Stimulated activated naive CD4-positive, alpha-beta T cell (primary cell): ENCODE measurements at places on chromosomes 3 and 15.

- DNase-seq = no peak
These were observed 208.3 kb upstream of the RBMS3 start for GRCh38 chr3:29072611-29073010.

DNA sequence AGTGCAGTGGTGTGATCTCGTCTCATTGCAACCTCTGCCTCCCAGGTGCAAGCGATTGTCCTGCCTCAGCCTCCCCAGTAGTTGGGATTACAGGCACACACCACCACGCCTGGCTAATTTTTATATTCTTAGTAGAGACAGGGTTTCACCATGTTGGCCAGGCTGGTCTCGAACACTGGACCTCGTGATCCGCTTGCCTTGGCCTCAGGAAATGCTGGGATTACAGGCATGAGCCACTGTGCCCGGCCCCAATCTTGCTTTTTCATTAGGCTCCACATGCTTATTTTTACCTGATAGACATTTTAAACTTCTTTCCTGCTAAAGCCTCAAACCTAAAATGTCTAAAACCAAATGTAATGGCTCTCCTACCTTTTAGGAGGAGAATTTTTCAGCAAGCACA is 817.0 kb upstream of the NECTIN3 start:
- no peak for DNase-seq

DNA sequence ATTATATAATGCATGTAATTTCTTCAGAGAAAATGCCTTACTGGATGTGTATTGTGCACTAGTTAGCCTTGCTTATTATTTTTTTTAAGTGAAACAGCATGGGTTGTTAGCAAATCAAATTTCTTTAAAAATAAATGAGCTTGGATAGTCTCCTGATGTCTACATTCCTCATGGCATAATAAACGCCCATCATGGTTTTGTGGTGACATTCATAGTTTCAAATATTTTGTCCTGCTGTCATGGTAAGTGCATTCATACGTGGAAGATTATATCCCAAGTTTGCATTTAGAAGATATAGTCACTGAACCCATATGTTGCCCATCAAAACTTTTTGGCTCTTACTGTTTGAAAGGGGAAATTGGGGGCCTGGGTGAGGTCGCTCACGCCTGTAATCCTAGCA is 130.7 kb downstream of the ALCAM start:
- DNase-seq = no peak

DNA sequence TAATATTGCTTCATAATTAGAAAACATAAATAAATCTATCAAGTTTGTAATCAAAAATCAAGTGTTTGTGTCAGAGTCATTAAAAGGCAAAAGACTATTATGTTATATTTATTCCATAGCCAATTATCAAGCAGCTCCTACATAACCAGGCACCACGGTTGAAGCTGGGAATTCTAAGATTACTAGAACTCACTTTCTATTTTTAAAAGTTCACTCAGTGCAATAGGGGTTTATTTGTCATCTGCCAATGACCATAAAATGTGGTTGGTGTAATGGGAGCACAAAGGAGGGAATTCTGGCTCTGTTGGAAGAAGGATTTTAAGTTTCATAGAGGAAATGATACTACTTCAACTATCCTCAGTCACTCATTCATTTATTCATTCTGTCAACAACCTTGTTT is 57.7 kb downstream of the TRIM69 start:
- no peak for DNase-seq

DNA sequence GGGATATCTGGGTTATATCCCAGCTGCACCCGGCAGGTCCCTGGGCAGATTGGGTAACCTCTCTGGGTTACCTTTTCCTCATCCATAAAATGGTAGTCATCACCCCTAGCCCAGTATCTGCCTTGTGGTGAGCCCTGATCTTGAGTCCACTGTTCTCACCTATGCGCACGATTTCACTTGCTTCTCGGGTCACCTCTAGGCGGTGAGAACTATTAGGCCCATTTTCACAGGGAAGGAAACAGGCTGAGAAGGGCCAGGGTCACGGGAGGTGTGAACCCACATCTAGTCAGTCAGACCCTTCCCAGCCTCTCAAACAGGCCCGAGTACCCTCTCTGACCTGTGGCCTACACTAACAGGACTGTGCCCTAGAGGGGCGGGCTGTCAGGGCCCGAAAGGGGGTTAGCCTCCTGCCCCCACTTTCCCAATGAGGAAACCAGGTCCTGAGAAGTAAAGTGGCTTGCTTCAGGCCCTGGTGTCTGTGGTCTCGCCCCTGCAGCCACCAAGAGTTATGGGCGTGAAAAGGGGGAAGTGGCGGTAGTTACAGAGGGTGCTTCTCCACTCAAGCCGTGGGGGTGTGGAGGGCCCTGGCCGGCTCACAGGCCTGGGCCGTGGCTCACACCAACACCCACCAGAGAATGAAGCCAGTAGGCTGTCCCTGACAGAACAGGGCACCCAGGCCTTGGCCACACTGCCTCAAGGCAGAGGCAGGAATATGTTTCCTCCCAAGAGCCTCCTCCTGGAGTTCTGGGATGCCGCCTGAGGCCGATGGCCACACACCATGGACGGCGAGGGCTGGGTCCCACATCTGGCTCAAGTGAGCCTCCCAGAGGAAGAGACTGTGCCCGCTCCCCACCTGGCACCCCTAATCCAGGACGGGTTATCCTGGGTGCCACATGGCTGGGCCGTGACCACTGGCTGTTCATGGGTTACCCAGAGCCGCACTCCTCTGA is 19.5 kb downstream of the PSTPIP1 start:
- DNase-seq = no peak

DNA sequence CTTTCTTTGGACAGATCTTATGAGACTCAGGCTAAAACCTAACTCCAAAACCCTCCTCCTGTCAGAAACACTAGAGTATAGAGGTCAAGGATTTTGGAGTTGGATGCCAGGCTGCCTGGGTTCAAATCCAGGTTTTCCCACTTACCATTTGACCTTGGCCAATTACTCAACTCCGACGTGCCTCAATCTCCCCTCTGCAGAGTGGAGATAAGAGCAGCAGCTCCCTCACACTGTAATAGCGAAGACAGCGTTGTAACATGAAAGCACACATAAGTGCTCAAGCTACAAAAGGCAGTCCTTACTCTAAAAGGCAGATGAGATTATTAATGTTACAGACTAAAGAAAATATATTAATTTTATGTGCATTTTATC is 90.1 kb downstream of the IGF2BP2 start:
- no peak for DNase-seq

GRCh38 chr3:138833899-138834595 is 681 bp downstream of the PIK3CB start:
- DNase-seq = no peak

- no peak for DNase-seq
These were observed 89.3 kb downstream of the CHD2 start for GRCh38 chr15:92989470-92989869.

- DNase-seq = peak; percentile 51
These were observed 156.7 kb upstream of the MEF2A start for GRCh38 chr15:99409097-99409473.

GRCh38 chr3:39150803-39151631 is 2.4 kb downstream of the CSRNP1 start:
- no peak for DNase-seq

DNA sequence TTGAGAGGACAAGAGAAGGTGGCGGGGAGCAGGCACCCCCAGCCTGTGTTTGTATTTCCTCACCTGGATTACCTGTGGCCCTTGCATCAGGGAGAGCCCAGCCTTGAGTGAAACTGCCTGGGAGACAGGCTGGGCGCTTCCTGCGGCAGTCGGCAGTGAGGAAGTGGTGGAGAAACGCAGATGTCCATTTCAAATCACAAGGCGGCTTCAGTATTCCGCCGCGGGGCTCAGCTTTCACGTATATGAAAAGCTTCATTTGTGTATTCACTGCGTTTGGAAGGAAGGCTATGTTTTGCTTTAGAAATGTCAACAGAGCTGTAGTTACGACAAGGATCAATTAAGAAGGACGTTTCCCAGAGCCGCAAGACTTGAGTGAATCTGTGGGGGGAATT is 167.4 kb upstream of the CTDSPL start:
- no peak for DNase-seq

GRCh38 chr3:151383111-151383510 is 1.4 kb downstream of the P2RY12 start:
- no peak for DNase-seq

DNA sequence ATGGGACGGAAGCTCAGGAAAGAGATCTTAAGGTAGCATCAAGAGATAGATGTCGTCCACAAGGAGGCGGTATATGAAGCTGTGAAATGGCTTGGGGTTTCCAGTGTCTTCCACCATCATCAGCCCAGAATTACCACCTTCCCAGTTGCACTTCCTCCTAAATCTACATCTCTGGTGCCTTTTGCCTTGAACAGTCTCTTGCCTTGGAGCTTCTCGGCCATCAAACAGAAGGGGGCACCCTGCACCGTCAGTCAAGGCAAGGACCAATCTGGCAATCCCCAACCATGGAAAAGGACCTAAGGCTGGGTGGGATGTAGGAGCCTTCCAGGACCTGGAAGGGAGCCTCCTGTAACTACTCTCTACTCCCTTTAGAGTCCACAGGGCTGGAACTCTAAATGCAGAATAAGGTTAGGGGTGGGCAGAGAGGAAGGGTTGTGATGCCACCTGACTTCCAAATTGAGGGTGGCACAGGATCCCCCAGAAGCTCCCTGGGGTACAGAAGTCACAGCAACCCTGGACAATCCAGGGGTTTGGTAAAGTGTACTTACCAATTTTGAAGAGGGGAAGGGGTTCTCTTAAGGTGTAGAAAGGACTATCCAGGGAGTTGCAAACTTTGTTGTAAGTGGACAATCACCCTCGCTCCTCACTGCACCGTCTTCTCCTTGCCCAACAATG is 1.0 kb upstream of the RYR3 start:
- no peak for DNase-seq

DNA sequence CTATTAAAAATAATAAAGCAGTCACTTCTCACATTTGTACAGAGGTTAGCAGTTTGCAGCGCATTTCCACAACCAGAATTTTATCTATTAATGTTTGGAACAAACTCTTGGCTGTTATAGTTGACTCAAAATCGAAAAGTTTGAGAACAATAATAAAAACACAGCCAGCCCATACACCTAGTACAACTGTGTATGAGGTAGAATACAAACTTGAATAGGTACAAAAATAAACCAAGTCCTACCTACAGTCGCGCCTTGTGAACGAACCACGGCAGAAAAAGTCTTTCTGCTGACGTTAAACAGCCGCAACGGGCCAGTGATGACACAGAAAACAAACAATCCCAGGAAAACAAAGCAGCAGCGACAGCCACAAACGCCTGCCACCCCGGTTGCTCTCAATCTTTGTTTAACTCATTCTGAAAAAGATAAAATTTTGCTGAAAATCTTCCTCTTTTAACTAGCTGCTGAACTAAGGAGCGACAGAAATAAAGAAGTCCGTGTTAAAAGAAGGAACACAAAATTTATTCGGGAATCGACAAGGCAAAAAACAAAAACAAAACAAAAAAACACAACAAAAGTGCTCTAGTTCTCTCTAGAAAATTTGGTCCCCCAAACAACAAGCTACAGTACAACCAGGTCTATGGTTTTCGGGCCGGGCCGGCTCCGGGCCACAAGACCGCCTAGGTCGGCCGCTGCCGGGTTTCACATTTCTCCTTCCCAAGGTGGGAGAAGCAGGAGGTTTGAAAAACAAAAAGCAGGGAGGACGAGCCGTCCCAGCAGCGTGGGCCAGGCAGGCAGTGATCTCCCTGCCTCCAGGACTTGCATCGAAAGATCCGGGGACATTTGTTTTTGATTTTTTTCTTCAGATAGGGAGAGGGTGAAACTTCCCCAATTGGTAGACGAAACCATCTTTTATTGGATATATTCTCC is 2.9 kb downstream of the FOXL2 start:
- peak; percentile 25 for DNase-seq

- DNase-seq = no peak
These were observed 24.9 kb upstream of the GATM start for GRCh38 chr15:45402955-45403877.

DNA sequence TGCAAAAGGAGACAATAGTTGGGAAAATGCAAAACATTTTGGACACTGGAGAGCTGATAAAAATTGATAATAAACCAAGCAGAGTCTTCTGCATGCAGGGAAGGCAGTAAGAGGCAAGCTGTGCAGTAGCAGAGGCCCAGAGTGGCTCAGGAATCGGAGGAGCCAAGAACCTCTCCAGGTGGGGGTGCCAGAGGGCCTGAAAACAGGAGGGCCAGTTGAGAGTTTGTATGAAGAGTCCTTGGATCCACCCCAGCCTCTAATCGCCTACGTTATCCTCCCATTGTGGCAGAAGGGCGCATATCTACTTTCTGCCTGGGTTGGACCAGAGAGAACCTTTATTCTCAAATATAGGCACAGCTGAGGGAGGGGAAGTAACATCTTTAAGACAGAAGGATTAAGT is 48.9 kb upstream of the RBP1 start:
- DNase-seq = no peak

DNA sequence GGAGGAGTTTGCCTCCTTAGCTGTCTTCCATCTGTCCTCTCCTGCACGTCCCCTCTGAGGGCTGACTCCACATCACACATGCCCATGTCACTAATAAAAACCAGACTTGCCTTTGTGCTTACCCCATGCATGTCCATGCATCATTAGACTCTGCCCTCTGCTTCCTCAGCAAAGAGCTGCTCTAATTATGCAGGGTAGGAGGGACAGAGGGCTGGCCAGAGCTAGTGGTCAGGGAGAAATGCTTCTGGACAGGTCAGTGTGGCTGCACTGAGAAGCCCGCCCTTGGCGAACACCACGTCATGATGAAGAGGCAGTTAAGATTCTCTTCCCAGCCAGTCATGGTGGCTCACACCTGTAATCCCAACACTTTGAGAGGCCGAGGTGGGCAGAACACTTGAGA is 8.9 kb downstream of the CA12 start:
- DNase-seq = no peak

DNA sequence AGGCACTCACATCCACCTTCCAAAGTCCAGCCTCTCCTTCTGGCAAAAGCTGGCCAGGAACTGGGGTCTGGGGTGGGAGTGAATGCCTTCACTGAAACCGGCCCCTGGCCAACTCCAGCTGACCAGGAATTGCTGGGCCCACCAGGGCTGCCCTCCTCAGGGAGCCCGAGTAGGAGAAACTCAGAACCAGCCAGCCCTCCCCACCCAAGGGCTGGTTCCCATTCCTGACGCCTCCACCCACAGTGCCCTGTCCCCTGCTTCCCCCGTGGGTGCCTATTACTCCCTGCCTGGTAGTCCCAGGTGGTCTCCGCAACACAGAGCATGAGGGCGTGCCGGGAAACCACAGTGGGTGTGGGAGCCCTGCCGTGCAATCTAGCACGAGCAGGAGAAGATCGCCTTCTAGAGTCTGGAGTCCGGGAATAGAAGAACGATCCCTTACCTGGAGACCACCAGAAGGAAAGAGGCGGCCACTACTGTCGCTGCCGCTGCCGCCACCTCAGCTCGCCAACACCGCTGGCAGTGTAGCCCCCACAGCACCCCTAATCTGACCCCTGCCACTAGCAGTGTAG is 178.8 kb downstream of the POTEB3 start:
- no peak for DNase-seq

- DNase-seq = no peak
These were observed 103.7 kb downstream of the MEX3B start for GRCh38 chr15:81942157-81942556.

GRCh38 chr3:48505146-48505545 is 1.2 kb upstream of the SHISA5 start:
- no peak for DNase-seq

- no peak for DNase-seq
These were observed 74.4 kb upstream of the MYO5C start for GRCh38 chr15:52370010-52370409.
